ENCODE measurements at places on chromosomes 12 and 14. TPM values are rescaled to one million over a fixed set of nuclear protein-coding genes. Genes with fewer than 3 reads are reported as not detected.

CREBL2 gene
- polyA plus RNA-seq: 8.3 TPM

ASIC1 gene
- 0.66 TPM for polyA plus RNA-seq

GPR84 gene
- not detected for polyA plus RNA-seq

DLGAP5 gene
- 5.4 TPM for polyA plus RNA-seq

GRCh38 chr14:77052281-77053044 lies 24.0 kb upstream of the IRF2BPL start:
- no peaks in the 10 kb centered on the region for H3K27me3 ChIP-seq
- peak overlapping the region; percentile 6 for H3K27ac ChIP-seq
- H3K36me3 ChIP-seq: no peaks in the 10 kb centered on the region

GRCh38 chr14:22282417-22282816 lies 306.6 kb downstream of the DAD1 start:
- no peak overlapping the region for H3K4me3 ChIP-seq
- DNase-seq: no peak
- no peaks in the 10 kb centered on the region for H3K4me1 ChIP-seq
- H3K36me3 ChIP-seq: no peaks in the 10 kb centered on the region

DNA sequence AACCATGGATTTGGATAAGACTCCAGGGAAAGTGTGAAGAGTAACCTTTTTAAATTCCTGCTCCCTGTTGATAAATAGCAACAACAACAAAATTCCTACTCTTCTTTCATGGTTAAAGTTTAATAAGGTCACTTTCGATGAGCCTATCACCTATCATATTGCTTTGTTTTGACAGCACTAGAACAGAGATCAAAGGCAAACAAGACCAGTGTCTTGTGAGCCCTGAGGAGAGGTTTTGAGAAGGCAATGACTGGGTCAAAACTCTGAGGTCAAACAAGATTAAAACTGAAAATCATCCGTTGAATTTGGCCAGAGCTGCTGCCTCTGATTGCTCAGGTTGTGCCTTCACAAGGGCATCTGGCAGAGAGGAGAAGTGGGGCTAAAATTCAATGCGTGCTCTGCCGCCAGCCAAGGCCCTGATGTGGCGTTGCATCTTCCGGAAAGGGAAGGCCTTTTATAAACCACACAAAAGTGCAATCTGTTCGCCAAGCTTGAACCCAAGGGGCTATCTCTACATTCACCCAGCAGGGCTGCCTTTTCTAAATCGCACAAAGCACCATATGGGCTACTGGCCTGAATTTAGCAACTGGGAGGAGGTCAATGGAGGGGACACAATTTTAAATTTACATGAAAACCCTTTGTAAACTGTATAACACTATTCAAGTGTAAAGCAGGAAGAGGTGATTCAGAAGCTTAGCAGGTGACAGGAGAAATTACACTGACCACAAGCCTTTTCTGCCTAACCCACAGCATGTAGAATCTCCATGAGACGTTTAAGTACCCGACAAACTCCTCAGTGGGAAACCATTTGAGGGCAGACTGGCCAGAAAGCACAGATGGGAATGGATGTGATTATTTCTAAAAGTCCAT lies 140.8 kb downstream of the DAD1 start:
- H3K27me3 ChIP-seq: peaks cover 38% of the 10 kb centered on the region
- no peaks in the 10 kb centered on the region for H3K4me1 ChIP-seq
- no peak for DNase-seq
- no peak overlapping the region for H3K27ac ChIP-seq

DNA sequence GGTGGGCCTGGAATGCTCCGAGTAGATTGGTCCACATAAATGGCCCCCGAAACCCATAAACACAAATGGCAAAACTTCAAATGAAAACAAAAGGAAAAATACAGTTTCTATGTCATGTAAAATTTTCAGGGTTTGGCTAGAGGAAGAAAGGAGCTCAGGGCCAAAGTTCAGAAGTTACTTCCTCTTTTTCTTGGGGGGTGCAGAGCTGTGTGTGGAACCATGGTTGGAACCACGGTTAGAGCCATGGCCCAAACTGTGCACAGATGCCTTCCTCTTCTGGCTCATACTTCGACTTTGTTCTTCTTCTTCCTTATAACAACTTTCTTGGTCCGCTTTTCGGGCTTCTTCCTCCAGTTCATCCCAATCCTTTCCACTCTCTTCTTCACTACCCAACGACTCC lies 51.7 kb downstream of the MGST1 start:
- H3K36me3 ChIP-seq: no peaks in the 10 kb centered on the region
- no peaks in the 10 kb centered on the region for H3K27me3 ChIP-seq
- no peak for DNase-seq
- H3K4me3 ChIP-seq: no peak overlapping the region
- H3K27ac ChIP-seq: no peak overlapping the region
